ENCODE measurements at places on chromosomes 11 and 22.

GRCh38 chr11:134643115-134644012, 231.3 kb upstream of the B3GAT1 start:
- DNase-seq: no peak

- peak; percentile 67 for DNase-seq
These were observed 2.5 kb upstream of the NPAS4 start for GRCh38 chr11:66418168-66418985.

DNA sequence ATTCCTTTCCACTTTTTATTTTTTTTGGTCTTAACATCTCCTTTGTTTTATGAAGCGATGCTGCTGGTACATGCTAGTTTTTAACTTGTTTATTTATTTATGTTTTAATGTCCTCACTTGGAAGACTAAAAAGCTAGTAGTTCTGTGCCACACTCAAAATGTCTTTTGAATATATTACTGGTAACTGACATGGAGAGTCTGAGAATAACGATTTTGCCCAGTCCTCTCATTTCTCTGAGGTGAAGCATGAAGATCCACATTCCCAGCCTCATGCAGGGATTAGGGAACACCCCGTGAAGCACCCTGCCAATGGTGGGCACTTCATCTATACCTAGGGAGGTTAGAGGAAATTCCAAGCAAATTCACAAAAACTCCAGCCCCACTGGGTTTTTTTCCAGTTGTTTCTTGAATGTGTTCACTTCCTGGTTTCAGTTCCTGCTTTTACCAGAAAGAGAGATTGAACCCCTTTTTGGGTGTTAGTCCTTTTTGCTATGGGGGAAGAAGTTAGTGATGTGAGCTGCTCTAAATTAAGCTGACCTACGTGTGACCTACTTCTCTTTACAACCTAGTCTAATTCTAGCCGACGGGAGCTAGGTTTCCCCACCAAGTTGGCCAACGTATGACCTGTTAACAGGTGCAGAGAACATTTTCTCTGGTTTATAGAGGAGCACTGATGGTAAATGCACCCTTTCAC, 106.1 kb downstream of the SLC1A2 start:
- DNase-seq: no peak

- DNase-seq: no peak
These were observed 86.4 kb downstream of the GGTLC2 start for GRCh38 chr22:22730655-22731373.

GRCh38 chr22:25334162-25334490, 114.7 kb downstream of the CRYBB2 start:
- DNase-seq: peak; percentile 77

GRCh38 chr22:32389685-32390084, 22.4 kb downstream of the RTCB start:
- DNase-seq: peak; percentile 33
